Stimulated activated CD8-positive, alpha-beta memory T cell treated with anti-CD3 and anti-CD28 coated beads, Interleukin-4, amount 100 ng/mL, for 1 hour (primary cell): ENCODE measurements at places on chromosomes 16 and 17.

GRCh38 chr17:40191237-40192208 is 14.3 kb downstream of the RAPGEFL1 start:
- DNase-seq: peak; percentile 31

- no peak for DNase-seq
Observed at GRCh38 chr17:60602871-60603270, 2.9 kb downstream of the PPM1D start.

GRCh38 chr17:29760279-29761039 is 137.7 kb upstream of the CORO6 start:
- DNase-seq: no peak

GRCh38 chr17:39461926-39462569 is 762 bp downstream of the CDK12 start:
- no peak for DNase-seq

DNA sequence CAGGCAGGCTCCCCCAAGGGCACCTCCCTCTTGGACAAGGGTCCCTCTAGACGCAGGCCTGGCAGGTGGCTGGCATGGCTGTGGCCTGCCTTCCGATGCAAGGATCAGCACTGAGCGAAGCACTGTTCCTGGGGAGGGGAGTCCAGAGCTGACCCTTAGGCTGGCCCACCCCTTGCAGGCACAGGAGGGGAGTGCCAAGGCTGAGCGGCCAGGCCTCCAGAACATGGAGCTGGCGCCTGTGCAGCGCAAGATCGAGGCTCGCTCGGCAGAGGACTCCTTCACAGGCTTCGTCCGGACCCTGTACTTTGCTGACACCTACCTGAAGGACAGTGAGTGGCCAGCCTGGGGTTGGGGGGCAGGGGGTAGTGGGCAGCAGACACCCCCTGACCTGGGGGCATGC is 16.8 kb upstream of the MYO15B start:
- DNase-seq: no peak

- no peak for DNase-seq
Observed at GRCh38 chr17:58783380-58783779, 27.7 kb downstream of the PPM1E start.

DNA sequence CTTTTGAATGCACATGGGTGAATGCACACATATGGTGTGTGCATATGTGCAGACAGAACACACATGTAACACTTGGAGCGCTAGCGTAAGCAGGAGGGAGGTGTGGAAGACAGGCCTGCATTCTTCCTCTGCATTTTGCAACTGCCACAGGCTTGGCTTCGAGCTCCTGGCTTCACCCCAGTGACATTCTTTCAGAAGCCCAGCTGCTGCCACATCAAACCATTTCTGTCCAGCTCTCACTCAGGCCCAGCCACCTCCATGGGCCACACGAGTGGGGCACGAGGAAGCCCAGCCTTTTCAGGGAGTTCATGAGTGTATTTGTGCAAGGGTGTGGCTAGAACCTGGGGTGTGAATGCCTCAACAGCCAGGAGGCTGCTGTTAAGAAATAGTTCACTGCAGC is 18.8 kb downstream of the LGALS3BP start:
- no peak for DNase-seq

- no peak for DNase-seq
Observed at GRCh38 chr17:71111460-71111859, 942.1 kb downstream of the KCNJ2 start.

DNA sequence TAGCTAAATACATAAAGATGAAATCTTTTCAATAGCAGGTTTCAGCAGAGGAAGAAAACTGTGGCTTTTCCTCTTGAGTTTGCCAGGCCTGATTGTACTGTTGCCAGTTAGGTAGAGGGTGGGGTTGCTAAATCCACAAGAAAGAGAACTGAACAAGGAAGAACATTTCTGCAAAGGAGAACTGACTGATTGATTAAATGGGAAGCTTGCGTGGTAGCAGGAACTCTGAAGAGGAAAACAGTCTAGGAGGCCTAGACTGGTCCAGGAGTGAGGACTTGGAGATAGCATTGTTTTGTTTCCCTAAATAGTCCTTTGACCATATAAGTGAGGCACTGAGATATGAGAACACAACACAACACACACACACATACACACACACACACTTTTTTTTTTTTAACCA is 18.8 kb downstream of the LRRC36 start:
- no peak for DNase-seq

DNA sequence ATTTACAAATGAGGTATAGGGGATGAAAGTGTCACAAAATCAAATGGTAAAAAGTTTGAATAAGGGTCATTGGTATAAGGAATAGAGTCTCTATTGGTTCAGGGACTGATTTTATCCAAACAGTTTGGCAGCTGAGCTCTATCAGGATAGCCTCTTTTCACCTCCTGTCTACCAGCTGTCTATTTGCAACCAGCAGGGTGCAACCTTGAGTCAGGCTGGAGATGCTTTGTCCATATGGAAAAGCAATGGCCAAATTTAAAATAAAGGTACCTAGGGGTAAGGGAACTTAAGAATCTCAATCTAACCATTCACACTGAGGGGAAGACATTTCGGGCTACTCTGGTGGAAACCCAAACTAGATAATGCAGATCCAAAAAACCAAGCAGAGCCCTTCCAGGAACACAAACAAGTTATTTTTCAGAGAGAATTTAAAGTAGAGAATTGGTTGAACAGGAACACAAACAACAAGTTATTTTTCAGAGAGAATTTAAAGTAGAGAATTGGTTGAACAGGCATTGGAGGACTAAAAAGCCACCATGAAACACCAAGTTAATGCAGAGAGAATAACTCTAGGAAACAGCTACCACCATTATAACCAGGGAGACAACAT is 12.6 kb upstream of the CA10 start:
- no peak for DNase-seq

DNA sequence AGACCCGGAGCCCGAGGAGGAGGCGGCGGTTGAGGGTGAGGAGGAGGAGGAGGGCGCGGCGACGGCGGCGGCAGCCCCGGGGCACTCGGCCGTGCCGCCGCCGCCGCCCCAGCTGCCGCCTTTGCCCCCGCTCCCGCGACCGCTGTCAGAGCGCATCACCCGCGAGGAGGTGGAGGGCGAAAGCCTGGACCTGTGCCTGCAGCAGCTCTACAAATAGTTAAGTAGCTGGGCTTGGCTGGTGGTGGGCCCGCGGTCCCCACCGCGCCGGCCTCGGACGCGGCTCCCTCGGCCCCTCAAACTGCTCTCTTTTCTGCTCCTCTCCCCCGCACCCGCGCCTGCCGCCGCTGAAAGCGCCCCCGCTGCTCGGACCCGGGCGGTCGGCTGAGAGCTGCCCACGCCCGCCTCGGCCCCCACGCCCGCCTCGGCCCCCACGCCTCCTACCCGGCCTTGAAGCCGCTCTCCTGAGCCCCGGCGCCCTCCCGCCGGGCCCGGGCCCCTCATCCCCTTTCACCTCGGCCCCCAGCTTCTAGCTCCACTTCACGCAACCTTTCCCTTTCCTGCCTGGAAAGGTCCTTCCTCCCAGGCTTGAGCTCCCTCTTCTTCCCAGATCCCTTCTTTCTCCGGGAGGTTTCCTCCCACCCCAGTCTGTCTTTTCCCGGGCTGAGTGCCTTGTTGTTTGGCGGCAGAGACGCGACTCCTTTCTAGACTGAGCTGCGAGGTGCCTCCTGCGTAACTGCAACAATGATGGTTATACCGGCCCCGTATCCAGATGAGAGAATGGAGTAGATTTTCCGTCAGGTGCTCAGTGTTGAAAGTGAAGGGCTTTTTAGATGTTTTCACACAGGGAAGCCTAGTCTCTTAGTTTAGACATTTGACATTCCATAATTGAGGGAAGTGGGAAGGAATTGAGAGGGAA is 850 bp downstream of the PPM1E start:
- no peak for DNase-seq

DNA sequence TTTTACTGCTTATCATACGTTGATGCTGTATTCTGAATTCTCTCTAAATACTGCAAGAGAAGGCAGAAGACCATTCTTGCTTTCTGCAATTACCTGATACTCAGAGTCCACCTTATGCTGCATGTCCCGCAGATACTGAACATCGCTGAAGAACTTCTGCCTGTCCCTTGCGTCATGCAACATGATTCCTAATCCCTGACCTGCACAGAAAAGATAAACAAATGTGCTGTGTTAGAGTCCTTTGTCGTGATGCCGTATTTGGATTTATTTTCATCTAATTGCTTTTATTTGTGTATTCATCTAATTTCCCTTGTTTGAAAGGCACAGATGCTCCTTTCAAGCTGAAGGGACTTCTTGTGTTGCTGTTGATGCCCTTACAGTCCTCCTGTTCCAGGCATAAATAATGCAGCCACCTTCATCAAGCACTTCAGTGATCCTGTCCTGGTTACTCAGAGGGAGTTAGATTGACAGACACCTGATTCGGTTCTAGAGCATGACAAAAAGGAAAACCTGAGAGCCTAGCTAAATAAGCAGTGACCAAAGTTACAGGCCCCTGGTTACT is 6.5 kb downstream of the MARCHF10 start:
- DNase-seq: no peak

- DNase-seq: no peak
Observed at GRCh38 chr17:48056246-48056745, 8.1 kb downstream of the NFE2L1 start.

- DNase-seq: no peak
Observed at GRCh38 chr16:30354423-30355143, 525 bp downstream of the CD2BP2 start.

DNA sequence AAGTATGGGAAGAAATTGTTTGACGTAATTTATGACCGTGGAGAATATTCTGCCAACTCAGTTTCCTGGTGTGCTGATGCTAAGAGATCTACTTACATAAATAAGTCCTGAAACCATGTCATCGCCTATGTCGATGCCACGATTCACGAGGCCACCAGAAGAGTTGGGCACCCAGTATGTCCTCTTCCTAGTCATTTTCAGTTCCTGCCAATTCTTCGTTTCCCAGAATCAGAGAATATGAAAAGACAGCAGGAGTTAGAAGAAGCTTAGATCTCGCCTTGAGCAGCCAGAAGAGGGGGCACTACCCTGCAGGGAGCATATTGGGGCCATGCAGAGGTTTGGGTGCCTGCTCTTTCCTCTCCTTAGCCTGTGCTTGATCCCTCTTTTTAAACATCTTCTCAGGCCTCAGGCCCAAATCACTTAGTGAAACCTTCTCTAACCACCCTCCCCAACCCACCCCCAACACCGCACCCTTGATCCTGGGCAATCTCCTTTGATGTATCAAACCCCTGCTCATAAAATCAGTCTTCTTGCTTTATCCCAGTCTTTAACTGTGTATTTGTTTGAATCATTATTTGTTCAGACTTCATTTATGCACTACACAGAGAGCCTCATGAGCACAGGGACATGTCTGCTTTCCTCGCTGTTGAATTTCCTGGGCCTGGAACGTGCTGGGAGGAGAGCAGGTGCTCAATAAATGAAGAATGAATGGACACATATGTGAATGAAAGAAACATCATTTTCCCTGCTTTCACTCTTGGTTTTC is 12.2 kb upstream of the LONP2 start:
- no peak for DNase-seq

- no peak for DNase-seq
Observed at GRCh38 chr16:333406-334094, 19.0 kb downstream of the AXIN1 start.

- DNase-seq: no peak
Observed at GRCh38 chr17:29723278-29724047, 100.8 kb upstream of the CORO6 start.

GRCh38 chr16:12060751-12061150 is 84.2 kb downstream of the SNX29 start:
- DNase-seq: no peak

DNA sequence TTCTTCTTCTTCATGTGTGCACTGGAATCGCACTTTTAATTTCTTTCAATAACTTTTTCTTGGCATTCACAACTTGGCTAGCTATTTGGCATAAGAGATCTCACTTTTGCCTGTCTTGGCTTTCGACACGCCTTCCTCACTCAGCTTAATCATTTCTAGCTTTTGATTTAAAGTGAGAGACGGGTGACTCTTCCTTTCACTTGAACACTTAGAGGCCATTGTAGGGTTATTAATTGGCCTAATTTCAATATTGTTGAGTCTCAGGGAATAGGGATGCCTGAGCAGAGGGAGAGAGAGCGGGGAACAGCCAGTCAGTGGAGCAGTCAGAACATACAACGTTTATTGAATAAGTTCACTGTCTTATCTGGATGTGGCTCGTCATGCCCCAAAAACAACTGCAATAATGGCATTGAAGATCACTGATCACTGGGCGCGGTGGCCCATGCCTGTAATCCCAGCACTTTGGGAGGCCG is 200.3 kb downstream of the SEC14L1 start:
- DNase-seq: no peak

DNA sequence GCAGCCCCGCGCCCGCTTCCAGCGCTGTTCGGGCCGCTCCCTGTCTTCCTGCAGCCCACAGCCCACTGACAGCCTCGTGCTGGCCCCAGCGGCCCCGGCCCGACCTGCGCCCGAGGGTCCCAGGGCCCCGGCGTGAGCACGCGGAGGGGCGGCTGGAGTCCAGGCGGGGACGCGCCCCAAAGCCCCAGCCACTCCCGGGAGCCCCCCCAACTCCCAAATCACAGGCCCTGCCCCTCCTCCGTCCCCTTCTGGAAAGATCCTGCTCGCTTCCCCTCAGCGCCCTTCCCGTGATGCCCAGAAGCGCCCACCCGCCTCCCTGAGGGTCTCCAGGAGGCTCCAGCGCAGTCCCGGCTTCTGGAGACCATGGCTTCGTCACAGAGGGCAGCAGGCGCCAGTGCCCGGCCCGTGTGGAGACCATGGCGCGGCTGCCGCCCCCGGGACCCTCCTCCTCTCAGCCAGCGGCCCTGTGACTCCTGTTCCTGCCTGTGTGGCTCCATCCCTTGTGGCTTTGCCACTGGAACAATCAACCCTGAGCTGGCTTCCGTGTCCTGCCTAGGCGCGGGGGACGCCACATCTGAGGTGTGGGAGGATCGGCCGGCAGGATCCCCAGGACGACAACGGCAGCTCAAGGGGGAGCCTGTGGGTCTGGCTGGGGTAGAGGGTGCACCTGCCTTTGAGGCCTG is 3.9 kb downstream of the UTS2R start:
- no peak for DNase-seq

- DNase-seq: no peak
Observed at GRCh38 chr16:73068541-73069401, 20.8 kb upstream of the ZFHX3 start.

DNA sequence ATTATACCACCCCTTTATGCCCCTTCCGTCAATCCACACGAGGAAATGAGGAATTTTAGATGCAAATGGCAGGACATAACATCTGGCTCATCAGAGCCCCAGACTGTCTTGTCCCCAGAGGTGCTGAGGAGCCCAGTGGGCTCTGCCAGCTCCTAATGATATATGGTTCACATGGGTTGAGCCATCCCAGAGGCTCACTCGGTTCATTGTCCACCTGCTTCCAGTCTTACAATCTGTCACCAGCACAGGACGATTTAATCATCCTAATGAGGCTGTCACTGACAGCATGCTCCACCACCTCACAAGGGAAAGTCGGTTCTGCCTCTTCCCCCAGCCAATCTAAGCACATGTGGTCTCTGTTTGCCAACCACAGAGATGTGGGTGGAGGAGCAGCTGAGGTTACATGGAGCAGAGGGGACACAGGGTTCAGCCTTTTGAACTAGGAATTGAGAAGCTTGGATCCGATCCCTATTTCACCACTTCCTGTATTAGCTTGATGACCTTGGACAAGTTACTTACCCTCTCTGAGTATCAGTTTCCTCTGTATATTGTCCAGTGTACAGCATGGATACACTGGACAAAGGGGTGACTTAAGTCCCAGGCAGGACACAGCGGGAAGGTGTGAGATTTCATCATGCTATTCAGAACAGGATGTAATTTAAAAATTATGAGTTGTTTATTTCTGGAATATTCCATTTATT is 27.0 kb upstream of the DHX8 start:
- DNase-seq: no peak

GRCh38 chr17:75639771-75640555 is 6.7 kb downstream of the SMIM5 start:
- DNase-seq: no peak

- DNase-seq: no peak
Observed at GRCh38 chr16:87949071-87949744, 2.0 kb upstream of the BANP start.

- no peak for DNase-seq
Observed at GRCh38 chr17:43570518-43570928, 24.4 kb upstream of the ETV4 start.
